ENCODE measurements at places on chromosomes 7 and 10.

DNA sequence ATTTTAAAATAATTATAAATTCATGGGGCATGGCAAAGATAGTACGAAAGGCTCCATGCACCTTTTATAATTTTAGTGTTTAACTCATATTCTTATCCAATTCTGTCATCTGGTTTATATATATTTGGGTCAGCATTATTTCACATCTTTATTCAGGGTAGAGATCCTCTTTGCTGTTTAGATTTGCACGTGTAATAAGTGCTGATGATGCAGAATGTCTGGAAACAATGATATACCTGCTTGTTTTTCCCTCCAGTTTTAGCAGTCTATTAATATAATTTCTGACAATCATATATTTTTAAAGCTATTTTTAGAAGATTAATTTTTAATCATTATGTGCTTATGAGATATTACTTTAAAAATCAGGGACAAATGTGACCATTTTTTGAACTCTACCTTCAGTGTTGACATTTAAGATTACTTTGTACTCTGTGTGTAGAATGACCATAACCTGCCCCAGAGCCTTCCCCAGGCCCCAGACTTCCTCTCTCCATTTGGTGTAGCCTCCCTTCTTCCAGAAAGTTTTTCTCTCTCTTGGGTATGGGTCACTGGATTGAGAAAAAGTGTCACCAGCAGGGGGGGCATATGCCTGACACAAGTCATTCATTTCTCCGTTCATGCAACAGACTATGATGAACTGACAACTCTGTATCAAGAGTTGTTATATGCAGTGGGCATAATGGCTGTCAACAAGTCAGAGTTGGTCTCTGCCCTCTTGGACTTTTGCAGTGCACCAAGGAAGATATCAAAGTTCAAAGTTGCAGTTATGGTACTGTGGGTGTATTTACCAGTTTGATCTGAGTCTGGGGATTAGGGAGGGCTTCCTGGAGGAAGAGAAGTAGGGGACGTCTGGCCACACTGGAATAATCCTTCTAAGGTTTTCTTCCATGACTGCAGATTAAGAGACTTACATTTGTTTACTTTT lies 192.6 kb upstream of the CCDC6 start:
- DNase-seq = no peak

GRCh38 chr7:81956520-81956919 lies 186.7 kb upstream of the HGF start:
- DNase-seq = no peak

DNA sequence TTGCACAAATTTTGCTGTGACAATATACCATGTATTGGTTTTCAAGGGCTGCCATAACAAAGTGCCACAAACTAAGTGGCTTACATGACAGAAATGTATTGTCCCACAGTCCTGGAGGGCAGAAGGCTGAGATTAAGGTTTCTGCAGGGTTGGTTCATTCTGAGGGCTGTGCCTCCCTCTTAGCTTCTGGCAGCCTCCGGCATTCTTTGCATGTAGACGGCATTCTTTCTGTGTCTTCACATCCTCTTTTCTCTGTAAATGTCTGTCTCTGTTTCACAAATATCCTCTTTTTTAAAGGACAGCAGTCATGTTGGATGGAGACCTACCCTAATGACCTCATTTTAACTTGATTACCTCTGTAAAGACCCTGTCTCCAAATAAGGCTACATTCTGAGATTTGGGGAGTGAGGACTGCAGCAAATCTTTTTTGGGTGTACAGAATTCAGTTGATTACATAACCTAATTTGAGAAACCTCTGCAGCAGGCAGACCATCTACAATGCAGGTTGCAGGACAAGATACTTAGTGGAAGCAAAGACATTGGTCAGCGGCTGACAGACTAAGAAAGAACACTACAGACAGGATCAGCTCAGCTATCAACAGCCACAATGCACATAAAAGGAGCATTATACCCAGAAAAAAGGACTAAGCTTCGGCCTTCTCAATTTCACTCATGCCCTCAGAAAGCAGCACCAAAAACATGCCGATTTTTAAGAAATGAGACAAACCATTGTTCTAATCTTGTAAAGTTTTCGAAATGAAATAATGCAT lies 84.6 kb upstream of the FAM3C start:
- no peak for DNase-seq

- no peak for DNase-seq
These were observed 186.8 kb downstream of the PARD3 start for GRCh38 chr10:34628174-34628796.

- DNase-seq = no peak
These were observed 31.7 kb downstream of the ZNF775 start for GRCh38 chr7:150410680-150411346.

DNA sequence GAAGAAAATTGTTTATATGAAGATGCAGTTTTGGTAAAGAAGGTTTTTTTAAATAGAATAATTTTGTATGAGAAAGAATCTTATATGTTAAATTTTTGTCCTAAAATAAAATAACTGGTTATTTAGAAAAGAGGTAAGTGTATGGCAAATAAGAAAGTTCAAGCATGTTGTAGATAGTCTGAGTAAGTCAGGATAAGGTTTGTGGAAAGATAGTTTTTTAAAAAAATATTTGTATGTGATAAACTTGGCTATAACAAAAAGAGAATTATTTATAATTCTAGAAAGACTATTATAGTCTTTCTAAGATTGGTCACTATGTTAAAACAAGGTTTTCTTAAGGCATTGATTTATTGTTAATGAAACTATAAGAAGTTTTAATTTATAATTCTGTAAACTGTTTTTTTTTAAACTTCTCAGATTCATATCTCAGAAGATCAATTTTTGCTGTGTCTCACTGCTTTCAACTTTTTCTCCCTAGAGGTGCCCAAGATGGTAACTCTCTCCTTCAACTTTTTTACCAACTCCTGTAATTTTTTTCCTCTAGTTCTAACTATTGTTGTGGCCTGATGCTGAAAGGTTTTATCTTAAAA lies 698.6 kb downstream of the CCSER2 start:
- no peak for DNase-seq

DNA sequence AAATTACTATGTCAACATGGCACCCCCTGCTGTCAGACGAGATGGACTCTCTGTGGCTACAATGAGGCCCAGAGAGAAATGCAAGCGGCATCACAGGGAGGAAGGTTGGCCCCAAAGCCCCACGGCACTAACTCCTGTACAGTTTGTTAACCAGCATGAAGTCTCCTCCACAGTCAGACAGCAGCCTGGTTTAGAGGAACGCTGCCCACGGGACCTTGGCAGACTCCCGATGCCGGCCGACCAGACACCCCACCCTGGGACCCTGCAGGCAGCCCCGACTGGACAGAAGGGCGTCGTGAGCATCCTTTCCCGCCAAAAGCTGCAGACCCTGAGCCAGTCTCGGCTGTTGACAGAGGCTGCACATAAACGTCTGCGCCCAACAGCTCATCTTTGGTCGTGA lies 158.8 kb downstream of the DIP2C start:
- DNase-seq = no peak

GRCh38 chr7:36391436-36392198 lies 2.0 kb downstream of the ANLN start:
- no peak for DNase-seq

- DNase-seq = no peak
These were observed 49.3 kb downstream of the STK32C start for GRCh38 chr10:132258423-132258822.

GRCh38 chr7:244974-245373 lies 45.0 kb upstream of the FOXL3 start:
- no peak for DNase-seq

GRCh38 chr10:50604809-50605208 lies 18.9 kb downstream of the SGMS1 start:
- no peak for DNase-seq

- DNase-seq = no peak
These were observed 1.3 kb upstream of the PRKAG2 start for GRCh38 chr7:151877911-151878835.

GRCh38 chr7:100897772-100898454 lies 2.2 kb upstream of the ACHE start:
- no peak for DNase-seq

DNA sequence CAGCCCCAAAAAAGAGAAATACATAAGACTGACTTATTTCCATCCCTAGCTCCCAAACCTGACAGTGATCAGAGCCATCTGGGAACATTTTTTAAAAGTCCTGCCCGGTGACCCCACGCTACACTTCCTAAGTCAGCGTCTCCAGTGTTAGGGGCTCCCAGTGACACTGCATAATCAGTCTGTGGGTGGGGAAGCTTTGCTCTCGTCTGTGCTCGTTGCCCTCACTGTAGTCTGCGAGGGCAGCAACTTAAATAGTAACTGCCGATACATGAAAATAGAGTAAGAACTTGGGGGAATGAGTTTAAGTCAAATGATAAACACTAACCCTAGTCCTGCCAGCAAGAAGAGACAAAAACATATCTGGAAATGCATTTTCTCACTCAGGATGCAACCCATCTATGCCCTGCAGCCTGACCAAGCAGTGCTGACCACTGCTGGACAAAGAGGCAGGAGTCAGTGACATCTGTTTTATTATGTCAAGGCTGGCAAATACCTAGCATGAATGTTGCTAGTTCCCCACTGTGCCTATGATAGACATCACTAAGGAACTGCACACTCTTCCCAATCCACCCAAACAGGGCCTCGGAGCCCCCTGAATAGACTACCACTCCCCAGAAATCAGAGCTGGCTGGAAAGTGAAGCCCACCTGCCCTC lies 18.7 kb downstream of the ERCC6 start:
- no peak for DNase-seq

- peak; percentile 18 for DNase-seq
These were observed 57.9 kb downstream of the ZNF467 start for GRCh38 chr7:149715476-149715875.

DNA sequence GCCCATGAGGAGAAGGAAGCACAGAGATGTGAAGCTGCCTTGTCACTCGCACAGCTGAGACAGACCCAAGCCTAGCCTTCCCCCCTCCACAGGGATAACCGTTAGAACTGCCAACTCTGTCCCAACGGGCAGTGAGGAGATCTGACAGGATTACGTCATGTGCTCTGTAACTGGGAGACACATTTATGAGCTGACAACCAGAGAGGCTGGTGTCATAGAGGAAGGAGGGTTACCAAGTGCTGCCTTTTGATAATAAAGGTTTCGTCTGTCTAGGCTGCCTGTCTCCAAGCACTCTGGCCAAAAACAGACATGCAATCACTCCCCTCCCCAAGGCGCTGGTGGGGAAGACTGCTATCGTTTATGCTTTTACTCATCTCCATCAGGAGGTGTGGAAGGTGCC lies 165.9 kb downstream of the PLXNA4 start:
- DNase-seq = no peak

GRCh38 chr7:155644971-155645509 lies 579 bp downstream of the RBM33 start:
- DNase-seq = peak; percentile 41

DNA sequence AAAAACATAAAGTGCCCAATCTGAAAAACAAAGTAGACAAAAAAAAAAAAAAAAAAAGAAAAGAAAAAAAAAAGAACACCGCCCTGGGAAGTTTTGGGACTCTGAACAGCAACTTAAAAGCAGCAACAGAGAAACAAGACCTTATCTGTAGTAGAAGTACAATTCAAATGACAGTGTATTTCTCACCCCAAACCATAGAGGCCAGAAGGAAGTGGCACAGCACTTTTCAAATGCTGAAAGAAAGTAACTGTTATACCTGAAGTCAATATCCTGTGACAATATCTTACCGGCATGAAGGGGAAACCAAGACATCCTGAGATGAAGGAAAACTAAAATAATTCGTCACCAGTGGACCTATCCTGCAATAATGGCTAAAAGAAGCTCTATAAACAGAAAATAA lies 112.1 kb downstream of the DNAJC1 start:
- DNase-seq = no peak

GRCh38 chr7:30596721-30597120 lies 2.0 kb downstream of the GARS1 start:
- DNase-seq = no peak

- DNase-seq = no peak
These were observed 80.2 kb downstream of the RBM20 start for GRCh38 chr10:110724116-110724921.

DNA sequence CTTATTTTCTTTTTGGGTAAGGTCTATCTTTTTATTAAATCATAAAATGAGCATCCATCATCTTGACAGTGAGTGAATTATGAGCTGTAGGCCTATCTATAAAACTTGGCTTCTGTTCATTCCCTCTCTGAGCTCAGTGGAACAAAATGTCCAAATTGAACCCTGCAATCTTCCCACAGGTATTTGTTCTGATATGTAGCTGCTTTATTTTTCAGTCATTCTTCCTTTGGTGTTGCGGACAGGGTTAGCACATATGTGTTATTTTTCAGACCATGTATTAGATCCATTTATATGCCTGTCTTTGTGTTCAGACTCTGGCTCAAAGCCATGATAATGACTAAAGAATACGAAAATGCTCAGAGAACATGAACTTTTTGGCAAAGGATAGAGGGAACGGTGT lies 201.6 kb upstream of the KIAA1217 start:
- DNase-seq = no peak

DNA sequence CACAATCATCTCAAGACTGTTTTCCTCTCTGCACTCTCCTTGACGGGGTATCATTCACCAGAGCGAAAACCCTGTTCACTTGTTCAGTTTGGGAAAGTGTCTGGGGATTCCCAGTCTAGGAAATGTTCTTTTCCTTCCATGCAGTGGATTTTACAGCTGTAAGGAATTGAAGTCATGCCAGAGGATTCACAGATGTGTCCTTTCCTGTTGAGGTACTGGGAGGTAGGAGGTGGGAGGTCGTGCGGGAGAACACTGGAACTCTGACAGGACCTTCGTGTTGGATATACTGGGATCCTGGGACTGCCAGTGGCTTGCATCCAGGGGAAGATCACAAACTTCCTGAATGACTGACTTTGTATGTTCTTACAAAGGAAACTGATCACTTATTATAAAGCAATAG lies 185.5 kb downstream of the BMPER start:
- DNase-seq = no peak

DNA sequence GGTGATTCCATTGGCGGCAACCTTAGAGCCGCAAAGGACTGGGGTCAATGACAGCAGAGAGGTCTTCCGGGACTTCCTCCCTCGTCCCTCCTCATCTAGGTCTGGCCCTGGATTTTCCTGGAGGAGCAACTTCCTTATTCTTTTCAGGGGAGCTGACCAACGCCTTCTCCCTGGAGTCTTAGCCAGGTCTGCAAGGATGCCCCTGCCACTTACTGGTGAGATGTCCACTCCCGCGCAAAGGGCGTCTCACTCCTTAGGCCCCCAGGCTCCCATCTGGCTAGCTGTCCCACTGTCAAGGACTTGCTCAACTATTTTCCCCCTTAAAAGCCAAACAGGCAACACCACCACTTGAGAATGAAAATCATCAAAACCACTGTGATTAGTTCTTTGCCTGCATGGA lies 42.0 kb upstream of the NMT2 start:
- DNase-seq = no peak

DNA sequence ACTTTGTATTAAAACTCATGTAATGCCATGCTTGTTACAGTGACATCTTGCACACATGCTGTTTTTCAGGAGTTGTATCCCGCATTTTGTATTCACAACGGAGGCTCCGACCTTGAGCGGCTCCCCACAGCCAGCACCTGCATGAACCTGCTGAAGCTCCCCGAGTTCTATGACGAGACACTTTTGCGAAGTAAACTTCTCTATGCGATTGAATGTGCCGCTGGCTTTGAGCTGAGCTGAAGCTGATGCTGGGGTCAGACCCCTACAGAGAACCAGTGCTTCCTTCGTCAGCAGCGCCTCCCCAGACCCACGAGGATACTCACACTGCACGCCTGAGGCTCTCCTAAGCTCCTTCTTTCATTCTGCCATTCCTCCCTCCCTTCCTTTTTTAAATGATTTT lies 69.3 kb upstream of the DNAJB6 start:
- no peak for DNase-seq

All from stimulated activated CD4-positive, alpha-beta T cell treated with anti-CD3 and anti-CD28 coated beads, Interleukin-4, amount 100 ng/mL, for 1 hour (primary cell).